Stimulated activated CD8-positive, alpha-beta memory T cell treated with anti-CD3 and anti-CD28 coated beads, Interleukin-4, amount 100 ng/mL, for 4 hours (primary cell): ENCODE measurements at places on chromosomes 1 and 21.
A peak's percentile ranks its signal among the peaks of the same experiment; 100 is the strongest.

DNA sequence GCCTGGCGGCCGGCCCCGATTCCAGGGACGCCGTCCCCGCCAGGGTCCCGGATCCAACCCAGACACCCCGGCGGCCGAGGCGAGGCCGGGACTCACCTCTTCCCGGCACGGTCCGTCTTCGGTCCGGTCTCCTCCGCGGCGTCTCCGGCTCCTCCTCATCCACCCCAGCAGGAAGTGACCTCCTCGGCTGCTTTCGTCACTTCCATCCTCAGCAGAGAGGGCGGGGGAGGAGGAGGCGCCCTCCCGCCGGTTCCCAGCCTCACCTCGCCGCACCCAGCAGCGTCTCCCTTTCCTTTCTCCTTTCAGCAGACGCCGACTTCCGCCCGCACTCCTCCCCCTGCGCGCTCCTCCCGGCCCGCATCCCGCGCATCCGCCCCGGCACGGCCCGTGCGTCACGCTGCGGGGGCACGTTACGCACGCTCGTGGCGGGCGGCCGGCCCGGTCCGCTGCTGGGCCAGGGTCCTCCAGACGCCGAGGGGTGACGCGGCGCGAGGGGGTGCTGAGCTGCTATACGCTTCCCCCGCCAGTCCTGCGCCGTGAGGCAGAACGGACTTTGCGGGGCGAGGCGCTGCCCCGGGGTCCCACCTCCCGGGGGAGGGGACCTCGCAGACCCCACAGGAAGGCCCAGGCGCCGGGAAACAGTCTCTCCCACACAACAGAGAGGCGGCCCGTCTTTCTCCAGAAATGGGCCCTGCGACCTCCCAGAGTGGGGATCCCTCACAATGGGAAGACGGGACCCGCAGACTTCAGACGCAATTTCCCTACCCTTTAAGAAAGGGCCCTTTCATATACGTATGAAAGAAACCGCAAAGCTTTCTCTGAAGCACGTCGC lies at the start of gene ETV3:
Gene ETV3 (minus strand): TSS at position 176 of the 832 bp plus-strand sequence. CDS start 2,043 bp downstream, outside the sequence.
- DNase-seq: peak; percentile 64

DNA sequence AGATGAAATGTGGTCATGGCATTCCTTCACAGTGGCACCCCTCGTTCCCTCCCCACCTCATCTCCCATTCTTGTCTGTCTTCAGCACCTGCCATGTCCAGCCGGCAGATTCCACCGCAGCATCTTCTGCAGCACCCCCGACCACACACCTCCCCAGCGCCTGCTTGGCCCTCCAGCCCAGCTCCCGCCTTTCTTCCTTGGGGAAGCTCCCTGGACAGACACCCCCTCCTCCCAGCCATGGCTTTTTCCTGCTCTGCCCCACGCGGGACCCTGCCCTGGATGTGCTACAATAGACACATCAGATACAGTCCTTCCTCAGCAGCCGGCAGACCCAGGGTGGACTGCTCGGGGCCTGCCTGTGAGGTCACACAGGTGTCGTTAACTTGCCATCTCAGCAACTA lies 67.1 kb upstream of the FAM3B start:
- DNase-seq: no peak

- DNase-seq: no peak
Observed at GRCh38 chr1:119108988-119109387, 31.5 kb downstream of the WARS2 start.

DNA sequence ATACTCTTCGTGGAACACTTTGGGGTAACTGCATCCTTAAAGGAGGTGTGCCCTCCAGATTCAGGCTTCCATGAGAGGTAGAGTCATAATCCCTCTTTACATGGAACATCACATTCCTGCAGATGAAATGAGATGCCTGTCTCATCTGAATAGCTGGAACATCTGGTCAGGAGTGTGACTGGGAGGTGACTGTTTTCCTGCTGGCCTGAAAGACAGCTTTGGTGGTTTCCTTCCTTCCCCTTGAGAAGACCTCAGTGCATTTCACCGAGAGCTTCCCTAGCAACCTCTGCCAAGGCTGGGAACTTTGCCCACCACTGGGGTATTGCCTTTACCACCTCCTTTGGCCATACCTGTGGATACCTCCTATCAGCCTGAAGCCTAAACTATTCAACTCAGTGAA lies 46.7 kb upstream of the GUCA2A start:
- DNase-seq: no peak

GRCh38 chr1:113780374-113781146 lies 21.3 kb upstream of the PHTF1 start:
- no peak for DNase-seq

- DNase-seq: no peak
Observed at GRCh38 chr21:38126666-38127303, 130.0 kb upstream of the KCNJ15 start.

DNA sequence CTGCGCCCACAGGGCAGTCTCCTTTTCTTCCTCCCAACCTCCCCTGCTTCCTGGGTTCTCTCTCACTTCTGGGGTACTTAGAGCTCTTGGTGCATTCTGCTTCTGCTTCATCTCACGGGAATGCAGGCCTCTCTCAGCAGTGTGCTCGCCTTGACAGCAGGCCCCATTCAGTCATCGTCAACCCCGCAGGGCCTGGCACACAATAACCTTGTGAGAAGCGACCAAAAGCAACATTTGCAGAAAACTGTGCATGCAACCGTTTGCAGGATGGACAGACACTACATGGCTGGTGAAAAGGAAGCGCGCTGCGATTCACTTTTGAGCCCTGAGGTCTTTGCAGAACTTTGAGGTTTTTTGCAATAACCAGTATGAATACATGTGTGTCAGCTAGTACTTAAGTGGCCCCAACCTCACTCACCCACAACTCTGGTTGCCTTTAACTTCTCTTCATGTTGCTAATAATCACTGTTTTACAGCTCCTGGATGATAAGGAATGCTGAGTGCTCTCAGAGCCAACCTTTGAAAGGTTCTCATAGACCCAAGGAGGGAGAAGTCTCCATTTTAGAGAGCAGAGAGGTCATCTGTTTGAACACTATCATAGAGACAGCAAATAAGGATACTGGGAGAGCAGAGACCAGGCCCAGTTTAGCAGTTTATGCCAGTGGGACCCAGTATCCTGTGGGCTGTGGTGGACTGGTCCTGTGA lies 2.5 kb upstream of the CD160 start:
- no peak for DNase-seq

DNA sequence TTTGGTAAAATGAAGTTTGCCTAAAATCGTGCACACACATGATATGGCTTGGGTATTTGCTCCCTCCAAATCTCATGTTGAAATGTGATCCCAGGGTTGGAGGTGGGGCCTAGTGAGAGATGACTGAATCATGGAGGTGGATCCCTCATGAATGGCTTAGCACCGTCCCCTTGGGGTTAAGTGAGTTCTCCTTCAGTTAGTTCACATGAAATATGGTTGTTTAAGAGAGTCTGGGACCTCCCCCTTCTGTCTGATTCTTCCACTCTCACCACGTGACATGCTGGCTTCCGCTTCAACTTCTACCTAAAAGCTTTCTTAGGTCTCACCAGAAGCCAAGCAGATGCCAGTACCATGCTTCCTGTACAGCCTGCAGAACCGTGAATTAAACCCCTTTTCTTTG lies 58.4 kb downstream of the SIPA1L2 start:
- no peak for DNase-seq

GRCh38 chr21:36507397-36508018 lies 27.6 kb upstream of the CLDN14 start:
- DNase-seq: no peak

GRCh38 chr1:77498918-77499317 lies 183.5 kb downstream of the ZZZ3 start:
- DNase-seq: no peak

DNA sequence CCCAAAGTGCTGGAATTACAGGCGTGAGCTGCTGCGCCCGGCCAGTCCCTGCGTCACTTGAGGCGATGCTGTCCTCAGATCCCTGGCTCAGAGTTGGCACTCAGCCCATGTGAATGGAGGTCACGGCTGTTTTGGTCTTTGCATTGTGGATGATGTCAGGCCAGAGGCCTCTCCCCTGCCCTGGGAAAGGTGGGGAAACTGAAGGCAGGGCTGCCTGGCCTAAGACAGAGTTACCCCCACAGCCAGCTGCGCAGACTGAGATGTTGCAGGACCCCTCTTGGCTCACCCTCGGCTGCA lies 821 bp downstream of the MASP2 start:
- no peak for DNase-seq

GRCh38 chr1:6971699-6972098 lies 186.4 kb downstream of the CAMTA1 start:
- DNase-seq: no peak

DNA sequence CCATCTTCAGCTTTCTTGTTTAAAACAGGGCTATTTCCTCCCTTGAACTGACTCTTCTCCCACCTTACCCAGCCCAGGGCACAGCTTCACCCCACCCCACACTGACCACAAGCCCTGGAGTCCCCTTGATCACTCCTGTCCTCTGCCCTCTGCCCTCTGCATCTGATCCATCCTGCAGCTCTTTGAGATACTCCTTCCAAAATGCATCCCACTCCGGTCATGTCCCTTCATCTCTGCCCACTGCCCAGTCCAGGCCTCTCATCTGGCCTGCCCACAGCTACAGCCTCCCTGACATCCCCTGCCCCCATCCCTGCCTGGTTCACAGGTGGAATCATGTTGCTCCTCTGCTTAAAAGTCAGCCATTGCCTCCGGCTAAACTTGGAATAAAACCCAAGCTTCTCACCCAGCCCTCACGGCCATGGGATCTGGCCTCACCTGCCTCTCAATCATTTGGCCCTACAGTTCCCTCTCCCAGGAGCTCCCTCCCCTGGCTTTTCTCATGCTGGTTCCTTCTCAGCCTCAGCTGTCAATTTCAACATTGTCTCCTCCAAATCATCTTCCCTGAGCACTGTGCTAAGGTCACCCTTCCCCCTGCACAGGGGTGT lies 202.0 kb downstream of the MATN1 start:
- DNase-seq: no peak

DNA sequence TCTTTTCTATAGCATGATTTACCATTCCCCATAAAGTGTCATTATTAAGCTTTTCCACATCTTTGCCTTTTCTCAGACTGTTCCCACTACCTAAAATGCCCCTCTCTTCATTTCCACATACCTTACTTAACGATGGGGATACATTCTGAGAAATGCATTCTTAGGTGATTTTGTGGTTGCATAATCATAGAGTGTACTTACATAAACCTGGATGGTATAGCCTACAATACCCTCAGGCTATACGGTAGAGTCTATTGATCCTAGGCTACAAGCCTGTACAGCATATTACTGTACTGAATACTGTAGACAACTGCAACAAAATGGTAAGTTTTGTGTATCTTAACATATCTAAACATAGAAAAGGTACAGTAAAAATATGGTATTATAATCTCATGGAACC lies 54.8 kb upstream of the MUTYH start:
- DNase-seq: no peak

- no peak for DNase-seq
Observed at GRCh38 chr1:160402001-160402795, 1.8 kb downstream of the VANGL2 start.

GRCh38 chr21:38496224-38496623 lies 2.1 kb downstream of the ERG start:
- no peak for DNase-seq

DNA sequence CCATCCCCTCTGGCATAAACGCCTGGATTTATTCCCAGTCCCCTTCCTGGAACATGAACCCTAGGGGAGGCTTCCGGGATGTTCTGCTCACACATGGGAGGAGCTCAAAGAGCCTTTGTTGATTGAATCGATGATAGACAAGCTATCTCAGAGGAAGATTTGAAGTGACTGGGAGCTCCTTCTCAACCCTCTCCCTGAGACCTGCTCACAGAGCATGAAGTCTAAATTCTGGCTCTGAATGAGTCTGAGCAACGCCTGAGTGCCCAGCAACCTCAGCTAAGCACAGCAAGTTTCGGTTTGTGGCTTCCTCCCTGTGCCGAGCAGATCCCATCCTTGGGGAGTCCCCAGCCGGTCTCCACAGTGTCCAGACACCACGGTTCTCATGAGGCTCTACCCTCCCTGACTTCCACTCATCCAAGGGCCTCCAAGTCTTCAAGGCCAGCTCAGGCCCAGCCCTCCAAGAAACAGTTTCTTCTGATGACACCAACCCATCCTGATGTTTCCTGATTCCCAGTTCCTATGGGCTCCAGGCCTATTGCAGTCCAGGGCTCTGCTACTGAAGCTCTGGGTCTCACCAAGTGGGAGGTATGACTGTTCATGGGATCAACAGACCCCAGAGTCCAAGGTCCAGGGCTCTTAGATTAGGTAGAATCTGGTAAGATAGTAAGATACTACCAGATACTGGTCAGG lies 190.8 kb downstream of the DYRK1A start:
- no peak for DNase-seq

- no peak for DNase-seq
Observed at GRCh38 chr21:41411449-41412089, 14.5 kb upstream of the MX1 start.

- no peak for DNase-seq
Observed at GRCh38 chr1:182170891-182171461, 109.5 kb upstream of the ZNF648 start.

DNA sequence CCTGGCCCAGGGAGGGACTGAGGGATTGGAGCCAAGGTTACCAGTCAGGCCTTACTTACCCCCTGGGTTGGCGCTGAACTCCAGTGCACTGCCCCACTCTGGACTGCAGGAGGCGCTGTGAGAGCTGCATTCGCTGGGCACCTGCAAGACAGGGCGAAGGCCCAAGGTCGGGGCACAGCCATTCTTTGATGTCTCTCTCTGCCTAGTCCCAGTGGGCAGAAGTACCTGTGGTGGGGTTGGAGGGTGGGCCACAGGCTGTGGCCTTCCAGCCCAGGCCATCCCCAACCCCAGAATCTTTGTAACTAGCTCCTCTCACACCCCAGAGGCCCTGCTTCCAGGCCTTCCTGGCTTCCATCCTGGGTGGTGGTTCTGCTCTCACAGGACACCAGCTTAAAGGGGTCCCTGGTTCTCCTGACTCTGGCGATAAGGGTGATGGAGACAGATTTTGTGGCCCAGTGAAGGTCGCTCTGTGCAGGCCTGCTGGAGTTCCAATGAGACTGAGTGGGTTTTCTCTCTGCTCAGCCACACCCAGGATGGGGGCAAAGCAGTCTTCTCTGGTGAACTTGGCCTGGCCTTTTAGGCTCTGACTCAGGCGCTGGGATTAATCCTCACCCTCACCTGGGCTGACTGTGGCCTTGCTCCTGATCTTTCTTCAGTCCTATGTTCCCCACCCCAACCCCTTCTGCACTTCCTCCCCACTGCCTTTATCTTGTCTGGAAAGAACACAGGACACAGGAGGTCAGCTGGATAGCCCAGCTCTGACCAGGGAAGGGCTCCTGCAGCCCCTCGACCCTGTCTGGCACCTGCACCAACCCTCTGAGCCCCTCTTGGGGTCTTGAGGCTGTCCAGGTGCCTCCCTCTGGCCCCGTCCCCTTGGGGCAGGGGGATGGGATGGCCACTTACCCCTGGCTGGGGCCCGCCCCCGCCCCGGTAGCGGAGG lies 954 bp downstream of the MYOG start:
- DNase-seq: no peak

DNA sequence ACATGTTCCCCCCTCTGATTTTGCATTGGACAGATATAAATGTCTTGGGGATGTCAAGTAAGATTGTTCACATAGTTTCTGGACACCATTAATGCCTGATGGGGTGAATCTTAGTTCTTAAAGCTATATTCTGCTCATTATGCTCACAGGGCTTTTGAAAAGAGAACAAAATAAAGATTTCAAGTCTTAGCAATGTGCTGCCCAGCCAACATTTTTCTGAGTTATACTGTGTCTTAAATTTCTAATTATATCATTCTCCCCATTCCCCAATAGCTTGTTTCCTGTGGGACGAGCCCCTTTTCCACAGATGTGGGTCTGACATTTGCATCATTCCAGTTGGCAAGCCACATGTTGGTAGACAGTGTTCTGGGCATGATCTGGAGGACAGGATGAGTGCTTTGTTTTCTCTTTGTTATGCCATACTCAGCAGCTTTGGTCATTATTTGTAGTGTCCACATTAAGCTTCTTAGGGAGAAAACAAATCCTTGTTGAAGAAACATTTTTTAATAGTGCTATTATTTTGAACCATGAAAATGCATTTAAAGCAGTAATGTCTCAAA lies 32.8 kb downstream of the MTARC1 start:
- no peak for DNase-seq
